A172 (cell line): ENCODE measurements at places on chromosomes 7 and 10. TPM values are rescaled to one million over a fixed set of nuclear protein-coding genes. Genes with fewer than 3 reads are reported as not detected.

AGFG2 gene
- 6.8 and 8.8 TPM in 2 replicates for total RNA-seq

CTAGE4 gene
- not detected in 2 replicates for total RNA-seq

GRCh38 chr10:119701861-119702260 lies 24.0 kb upstream of the INPP5F start:
- DNase-seq, result no peak

GRCh38 chr7:44132039-44132438 lies 8.7 kb upstream of the POLD2 start:
- peak; percentile 36 for DNase-seq

DNA sequence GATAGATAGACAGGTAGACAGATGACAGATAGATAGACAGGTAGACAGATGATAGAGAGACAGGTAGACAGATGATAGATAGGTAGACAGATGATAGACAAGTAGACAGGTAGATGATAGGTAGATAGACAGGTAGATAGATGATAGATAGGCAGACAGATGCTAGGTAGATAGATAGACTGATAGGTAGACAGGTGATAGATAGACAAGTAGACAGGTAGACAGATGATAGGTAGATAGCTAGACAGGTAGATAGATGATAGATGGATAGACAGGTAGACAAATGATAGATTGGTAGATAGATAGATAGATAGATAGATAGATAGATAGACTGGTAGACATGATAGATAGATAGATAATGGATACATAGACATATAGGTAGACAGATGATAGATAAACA lies 93.4 kb upstream of the ADRB1 start:
- DNase-seq, result no peak

DNA sequence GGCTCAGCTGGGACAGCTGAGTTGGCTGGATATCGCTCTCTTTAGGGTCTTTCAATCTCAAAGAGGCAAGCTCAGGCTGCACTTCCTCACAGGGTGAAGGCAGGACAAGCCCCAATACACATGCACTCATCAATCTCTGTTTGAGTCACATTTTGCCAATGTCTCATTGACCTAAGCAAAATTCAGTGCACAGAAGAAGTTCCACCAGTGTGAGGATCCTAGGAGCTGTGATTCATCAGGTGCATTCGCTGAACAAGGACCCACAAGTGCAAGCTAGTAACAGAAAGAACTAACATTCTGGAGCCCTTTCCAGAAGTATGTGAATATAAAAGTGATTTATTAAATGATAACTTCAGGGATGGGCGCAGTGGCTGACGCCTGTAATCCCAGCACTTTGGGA lies 477.2 kb downstream of the GPAM start:
- no peak for DNase-seq

DNA sequence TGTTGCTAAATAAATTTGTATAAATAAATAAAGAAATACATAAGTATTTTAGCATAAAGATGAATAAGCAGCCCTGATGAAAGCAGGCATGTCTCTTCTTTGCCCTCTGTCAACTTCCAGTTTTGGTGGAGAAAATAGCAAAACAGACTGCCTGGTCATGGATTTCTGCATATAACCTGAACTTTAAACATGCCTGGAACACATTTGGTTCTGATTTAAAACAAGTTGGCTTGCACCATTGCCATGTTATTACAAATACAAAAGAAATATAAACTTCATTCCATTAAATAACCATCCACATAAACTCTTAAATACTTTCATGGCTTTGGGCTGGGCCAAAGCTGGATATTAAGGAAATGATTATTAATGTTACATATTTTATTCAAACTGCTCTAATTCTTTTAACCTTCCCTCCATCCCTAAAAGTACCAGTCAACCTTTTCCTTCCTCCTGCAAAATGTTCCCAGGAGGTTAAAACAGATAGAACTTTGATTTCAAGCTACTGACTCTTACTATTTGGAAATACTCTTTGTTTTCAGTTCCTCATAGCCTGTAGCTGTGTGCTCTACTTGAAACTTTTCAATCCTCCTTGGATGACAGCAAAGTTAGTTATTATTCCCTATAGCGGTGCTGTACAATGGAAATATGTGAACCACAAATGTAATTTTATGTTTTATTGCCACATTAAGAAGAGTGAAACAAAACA lies 96.3 kb downstream of the BICC1 start:
- no peak for DNase-seq
